ENCODE measurements at places on chromosomes 1 and 21.

GRCh38 chr1:111214884-111215283 lies 12.6 kb upstream of the CHI3L2 start:
- DNase-seq: no peak

- DNase-seq: no peak
Measured at GRCh38 chr1:85359874-85360721, 83.7 kb upstream of the BCL10 start.

DNA sequence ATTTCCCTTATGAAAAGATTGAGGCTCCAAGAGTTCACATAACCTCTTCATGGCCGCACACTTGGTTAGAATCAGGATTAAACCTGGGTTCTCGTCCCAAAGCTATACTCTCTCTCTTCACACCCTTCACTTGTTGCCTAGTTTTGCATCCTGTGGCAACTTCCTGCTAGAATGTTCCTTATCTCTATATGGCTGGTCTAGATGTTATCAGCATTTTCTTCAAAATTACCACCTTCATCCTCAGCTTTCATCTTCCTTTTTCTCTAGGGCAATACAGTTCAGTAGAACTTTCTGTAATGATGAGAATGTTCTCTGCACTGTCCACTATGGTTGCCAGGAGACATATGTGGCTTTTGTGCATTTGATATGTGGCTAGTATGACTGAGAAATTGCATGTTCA lies 31.1 kb upstream of the BCAR3 start:
- DNase-seq: no peak

- no peak for DNase-seq
Measured at GRCh38 chr1:19466112-19466561, 19.2 kb downstream of the CAPZB start.

DNA sequence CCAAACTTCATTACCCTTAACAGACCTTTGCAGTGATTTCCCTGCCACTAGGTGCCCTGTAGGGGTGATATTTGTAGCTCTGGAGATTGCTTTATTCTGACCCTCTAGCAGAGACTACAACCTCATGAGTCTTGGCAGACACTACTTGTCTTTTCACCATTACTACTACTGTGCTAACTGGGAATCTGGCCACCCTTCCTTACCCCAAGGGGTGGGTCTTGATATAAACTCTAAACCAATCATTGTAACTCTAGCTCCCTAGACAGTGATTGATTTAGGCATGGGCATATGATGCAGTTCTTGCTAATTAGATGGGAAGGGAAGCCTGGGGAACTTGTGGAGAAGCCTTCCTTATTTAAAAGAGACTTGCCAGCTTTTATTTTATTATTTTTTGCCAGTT lies 3.9 kb downstream of the KPNA6 start:
- DNase-seq: no peak

GRCh38 chr1:99737016-99737415 lies 29.4 kb downstream of the FRRS1 start:
- DNase-seq: peak; percentile 5

- no peak for DNase-seq
Measured at GRCh38 chr1:68228851-68229250, 3.5 kb downstream of the WLS start.

GRCh38 chr1:53280496-53280895 lies 42.2 kb upstream of the MAGOH start:
- DNase-seq: no peak

GRCh38 chr1:61536174-61537108 lies 188.5 kb downstream of the TM2D1 start:
- DNase-seq: no peak

- no peak for DNase-seq
Measured at GRCh38 chr1:39076127-39076798, 50.1 kb downstream of the NDUFS5 start.

- DNase-seq: no peak
Measured at GRCh38 chr1:155134880-155135414, 705 bp upstream of the SLC50A1 start.

DNA sequence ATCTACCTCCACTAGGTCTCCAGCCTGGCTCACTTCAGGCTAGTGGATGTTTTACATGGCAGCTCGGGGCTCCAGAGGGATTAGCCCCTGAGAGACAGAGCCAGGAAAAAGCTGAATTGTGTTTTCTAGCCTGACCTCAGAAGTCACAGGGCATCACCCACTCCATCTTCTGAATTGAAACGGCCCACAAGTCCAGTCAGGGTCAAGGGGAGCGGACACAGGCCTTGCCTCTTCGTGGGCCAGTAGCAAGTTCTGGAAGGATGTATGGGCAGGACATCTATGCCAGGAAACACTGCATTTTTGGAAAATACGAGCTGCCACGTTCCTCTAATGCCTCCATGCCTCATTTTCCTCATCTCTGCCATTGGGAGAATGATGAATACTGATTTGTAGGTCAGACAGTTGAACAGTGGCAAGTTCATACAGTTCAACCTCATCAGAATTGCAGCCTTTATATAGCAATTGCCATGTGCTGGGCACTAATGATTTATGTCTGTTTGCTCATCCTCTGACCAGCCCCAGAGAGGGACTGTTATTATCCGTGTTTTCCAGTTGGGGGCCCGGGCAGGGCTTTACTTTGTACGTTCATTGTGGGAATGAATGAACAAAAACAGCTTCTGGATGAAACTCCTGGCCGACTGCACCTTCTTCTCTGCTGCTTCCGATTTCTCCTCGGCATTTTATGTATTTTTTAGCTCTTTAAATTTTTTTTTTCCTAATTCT lies 23.2 kb upstream of the PCBP3 start:
- no peak for DNase-seq

GRCh38 chr21:44512496-44513388 lies 27.3 kb downstream of the KRTAP10-1 start:
- no peak for DNase-seq

DNA sequence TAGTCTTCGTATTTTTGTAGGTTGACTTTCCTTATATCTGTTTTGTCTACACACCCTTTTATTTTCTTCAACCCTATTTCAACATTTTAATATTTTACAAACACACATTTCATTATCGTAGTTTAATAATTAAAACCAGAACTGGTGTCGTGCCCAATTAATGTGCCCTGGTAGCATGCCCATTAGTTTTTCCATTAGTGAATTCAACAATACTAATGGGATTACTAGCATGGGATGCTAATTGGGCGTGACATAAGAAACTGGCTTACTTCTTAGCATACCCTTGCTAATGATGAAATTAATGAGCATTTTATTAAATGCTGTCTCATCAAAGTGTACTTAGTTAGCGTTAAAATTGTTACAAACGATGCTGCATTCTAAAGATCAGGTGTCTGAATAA lies 332.7 kb downstream of the USH2A start:
- no peak for DNase-seq

Measured in NCI-H1436 treated with DMSO at 0.1 percent for 48 hours (cell line).